ENCODE measurements at places on chromosomes 7 and 10. TPM values are rescaled to one million over a fixed set of nuclear protein-coding genes. Genes with fewer than 3 reads are reported as not detected.

The ZP3 gene
- polyA plus RNA-seq: 4.1 TPM

- DNase-seq: peak; percentile 89
Observed at GRCh38 chr10:11164803-11165590, 147.3 kb downstream of the CELF2 start.

GRCh38 chr7:151402029-151402835, 7.6 kb downstream of the WDR86 start:
- no peak for DNase-seq

DNA sequence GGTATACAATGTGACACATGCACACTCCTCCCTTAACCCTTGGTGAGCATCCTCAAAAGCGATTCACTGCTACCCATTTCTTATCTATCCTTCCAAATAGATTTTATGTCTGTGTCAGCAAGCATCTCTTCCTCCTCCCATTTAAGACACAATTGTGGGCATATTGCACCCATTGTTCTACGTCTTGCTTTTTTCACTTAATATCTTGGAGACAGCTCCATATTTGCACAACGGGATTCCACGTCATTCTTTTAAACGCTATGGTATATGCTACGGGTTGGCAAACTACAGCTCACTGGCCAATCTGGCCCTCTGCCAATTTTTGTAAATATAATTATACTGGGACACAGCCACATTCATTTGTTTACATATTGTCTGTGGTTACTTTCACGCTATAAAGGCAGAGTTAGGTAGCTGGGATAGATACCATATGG, 88.6 kb downstream of the RNF216 start:
- no peak for DNase-seq

The PAPOLB gene
- not detected for polyA plus RNA-seq

GRCh38 chr7:152902054-152902453, 142.5 kb downstream of the ACTR3B start:
- no peak for DNase-seq

Measured in CD4-positive, alpha-beta memory T cell (primary cell).